ENCODE measurements at places on chromosomes 6 and 20.

- DNase-seq, result no peak
Measured at GRCh38 chr6:18741741-18742140, 354.6 kb downstream of the RNF144B start.

GRCh38 chr6:39935241-39935640 lies 979 bp upstream of the MOCS1 start:
- no peak for DNase-seq

DNA sequence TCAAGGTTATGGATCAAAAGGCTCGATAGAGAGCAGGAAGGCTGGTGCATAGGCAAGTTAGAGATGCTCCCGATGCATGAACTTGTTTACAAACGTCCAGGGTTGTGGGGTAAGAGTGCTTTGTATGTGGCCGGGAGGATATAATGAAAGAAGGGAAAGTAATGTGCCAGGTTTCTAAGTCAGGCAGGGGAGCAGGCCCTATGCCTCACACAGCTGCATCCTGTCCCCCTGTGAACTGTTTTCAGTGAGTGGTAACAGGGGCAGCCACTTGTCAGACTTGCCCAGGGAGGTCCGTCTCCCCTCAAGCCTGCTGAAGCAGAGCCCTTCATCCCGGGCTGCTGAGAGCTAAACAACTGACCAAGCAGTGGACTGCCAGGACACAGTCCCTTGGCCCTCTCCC lies 19.4 kb downstream of the KCNK5 start:
- no peak for DNase-seq

DNA sequence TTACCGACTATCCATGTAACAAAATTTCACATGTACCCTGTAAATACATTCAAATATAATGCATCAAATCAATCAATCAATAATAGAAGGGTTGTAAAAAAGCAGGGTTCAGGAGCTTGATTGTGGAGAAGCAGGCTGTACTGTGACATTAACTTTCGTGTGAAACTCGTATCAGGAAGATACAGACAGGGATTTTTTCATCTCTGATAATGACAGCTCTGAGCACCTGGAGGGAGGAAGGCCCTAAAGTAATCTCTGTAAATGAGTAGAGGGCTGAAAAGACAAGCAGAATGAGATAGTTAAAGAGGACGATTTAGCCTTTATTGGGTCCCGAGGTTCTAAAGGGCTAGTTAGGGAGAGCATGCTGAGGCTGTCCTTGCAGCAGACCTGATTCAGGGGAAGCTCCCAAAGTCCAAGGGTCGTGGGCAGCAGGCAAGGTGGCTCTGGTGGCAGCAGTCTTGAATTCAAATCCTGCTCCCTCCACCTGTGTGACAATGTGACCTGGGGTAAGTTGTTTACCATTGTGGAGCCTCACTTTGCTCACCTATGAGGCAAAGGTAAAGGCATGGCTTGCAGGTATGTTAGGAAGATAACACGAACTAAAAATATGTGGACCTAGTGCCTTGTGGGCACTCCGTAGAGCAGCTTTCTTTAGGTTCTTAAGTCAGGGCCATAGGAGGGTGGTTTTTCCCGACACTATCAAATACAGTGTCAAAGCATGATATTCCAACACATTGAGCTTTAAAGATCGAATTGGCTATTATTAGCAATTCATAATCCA lies 219.4 kb upstream of the MYLIP start:
- DNase-seq, result no peak

DNA sequence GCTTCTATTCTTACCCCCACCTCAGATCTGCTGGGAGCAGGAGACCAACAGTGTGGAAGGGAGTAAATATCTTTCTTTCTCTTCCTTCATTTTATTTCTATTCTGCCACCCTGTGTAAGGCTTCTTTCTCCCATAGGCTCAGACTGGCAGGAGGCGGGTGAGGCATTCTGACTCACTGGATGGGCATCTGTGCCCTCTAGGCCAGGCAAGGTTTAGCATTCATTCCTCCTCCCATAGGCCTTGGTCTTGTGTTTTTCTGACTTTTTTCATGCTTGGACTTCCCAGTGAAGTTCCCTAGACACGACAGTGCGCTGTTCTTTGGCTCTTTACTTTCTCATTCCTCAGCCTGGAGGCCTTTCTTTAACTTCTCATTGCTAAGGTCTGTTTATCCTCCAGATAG lies 235.2 kb downstream of the SYNE1 start:
- DNase-seq, result no peak

DNA sequence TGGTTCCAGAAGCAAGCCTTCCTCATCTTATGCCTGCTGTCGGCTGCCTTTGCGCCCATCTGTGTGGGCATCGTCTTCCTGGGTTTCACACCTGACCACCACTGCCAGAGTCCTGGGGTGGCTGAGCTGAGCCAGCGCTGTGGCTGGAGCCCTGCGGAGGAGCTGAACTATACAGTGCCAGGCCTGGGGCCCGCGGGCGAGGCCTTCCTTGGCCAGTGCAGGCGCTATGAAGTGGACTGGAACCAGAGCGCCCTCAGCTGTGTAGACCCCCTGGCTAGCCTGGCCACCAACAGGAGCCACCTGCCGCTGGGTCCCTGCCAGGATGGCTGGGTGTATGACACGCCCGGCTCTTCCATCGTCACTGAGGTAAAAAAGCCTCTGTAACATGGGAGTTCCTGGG lies 366 bp downstream of the SLC22A1 start:
- DNase-seq, result no peak

GRCh38 chr20:50730765-50731054 lies 670 bp upstream of the PARD6B start:
- no peak for DNase-seq

- no peak for DNase-seq
Measured at GRCh38 chr20:45308117-45308778, at the start of gene MATN4. TSS of gene MATN4 (minus strand) at chr20:45308299. CDS start at chr20:45305582, 2,717 bp downstream.

GRCh38 chr20:62656919-62657588 lies 14.8 kb downstream of the SLCO4A1 start:
- DNase-seq, result no peak

- DNase-seq, result no peak
Measured at GRCh38 chr6:164693944-164694343, 615.5 kb downstream of the C6orf118 start.

- DNase-seq, result no peak
Measured at GRCh38 chr6:111487661-111488060, 4.6 kb upstream of the REV3L start.

GRCh38 chr6:112338166-112338709 lies 8.9 kb upstream of the RFPL4B start:
- no peak for DNase-seq

DNA sequence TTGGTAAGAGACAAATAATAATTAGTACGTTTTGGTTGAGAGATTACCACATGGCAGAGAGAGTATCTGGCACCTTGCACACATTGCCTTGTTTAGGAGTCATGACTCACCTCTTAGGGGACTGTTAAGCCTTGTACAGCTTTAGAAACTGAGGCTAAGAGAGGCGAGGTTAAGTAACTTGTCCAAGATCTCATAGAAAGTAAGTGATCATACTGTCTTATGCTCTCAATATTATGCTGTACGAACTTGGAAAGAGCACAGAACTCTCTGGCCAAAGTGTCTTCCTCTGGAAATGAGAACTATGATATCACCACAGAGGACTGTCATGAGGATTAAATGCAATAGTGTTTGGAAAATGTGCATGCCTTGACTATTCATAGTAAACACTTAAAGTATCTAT lies 249.0 kb downstream of the UTRN start:
- no peak for DNase-seq

DNA sequence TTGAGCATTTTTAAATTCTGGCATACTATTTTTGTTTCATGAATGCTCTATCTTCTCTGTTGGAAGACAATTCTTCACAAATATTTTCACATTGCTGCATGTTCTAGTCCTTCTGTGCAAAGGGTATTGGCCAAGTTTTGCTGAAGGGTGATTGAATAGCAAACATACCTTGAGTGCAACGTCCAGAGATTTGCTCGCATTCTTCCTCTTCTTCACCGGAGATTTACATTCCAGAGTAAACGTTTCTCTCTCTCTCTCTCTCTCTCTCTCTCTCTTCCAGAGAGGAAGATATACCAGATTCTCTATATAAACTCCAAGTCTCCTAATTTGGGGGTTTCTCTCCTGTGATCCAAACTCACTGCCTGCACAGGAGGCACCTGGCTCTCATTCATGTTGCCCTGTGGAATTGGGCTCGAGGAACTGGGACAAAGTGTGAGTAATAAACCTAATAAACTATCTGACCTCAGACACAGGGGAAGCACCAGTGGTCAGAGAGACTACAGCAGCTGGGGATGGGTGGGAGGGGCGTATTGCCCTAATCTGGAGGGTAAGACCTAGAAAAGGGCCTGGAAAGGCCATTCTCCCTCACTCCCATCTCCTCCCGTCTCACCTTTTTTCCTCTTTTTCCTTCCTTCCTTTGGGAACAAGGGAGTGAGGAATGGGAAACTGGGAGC lies 1.1 kb upstream of the TREML1 start:
- DNase-seq, result no peak

DNA sequence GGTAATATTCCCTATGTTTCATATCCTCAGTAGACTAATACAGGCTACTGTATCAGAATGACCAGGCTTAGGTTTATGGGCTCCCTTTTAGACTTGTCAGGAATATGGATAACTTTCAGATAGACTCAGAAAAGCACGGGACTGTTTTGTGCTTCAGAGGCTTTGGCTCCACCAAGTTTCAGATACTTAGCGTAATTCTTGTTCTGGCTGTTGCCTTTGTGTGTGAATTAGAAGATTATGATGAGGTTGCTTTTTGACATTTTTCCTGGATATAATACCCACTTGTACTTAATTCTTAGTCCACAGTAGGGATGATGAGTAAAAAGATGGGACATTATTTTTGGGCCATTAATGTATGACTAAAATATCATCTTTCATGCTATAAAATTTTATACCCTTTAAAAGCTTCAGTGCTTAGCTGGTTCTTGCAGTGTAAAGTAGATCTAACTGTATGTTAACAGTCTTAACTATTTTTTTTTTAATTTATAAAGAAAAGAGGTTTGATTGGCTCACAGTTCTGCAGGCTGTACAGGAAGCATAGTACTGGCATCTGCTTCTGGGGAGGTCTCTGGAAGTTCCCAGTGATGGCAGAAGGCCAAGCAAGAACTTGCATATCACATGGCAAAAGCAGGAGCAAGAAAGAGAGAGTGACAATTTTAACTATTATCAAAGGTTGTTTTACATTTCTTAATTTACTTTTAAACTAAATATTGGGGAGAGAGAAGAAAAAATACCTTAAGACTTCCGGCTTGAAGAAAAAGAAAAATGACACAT lies 120.7 kb downstream of the ZFAND3 start:
- DNase-seq, result no peak

DNA sequence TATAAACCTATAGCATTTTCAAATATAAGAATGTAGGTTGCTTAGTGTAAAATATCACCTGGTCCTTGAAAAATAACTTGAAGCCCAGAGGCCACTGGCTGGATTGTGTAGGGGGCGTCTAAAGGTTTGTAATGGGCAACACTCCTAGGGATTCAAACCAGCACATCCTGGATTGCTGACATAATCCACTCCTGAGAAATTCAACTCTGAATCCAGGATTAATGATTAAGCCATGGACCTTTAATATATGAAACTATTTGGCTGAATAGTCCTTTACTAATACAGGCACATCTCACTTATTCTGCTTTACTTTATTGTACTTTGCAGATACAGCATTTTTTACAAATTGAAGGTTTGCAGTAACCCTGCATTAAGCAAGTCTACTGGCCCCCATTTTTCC lies 160.8 kb downstream of the UBE3D start:
- no peak for DNase-seq

- DNase-seq, result no peak
Measured at GRCh38 chr6:135789375-135790050, 62.0 kb upstream of the PDE7B start.

- DNase-seq, result no peak
Measured at GRCh38 chr6:52216932-52217575, 27.2 kb downstream of the IL17F start.

DNA sequence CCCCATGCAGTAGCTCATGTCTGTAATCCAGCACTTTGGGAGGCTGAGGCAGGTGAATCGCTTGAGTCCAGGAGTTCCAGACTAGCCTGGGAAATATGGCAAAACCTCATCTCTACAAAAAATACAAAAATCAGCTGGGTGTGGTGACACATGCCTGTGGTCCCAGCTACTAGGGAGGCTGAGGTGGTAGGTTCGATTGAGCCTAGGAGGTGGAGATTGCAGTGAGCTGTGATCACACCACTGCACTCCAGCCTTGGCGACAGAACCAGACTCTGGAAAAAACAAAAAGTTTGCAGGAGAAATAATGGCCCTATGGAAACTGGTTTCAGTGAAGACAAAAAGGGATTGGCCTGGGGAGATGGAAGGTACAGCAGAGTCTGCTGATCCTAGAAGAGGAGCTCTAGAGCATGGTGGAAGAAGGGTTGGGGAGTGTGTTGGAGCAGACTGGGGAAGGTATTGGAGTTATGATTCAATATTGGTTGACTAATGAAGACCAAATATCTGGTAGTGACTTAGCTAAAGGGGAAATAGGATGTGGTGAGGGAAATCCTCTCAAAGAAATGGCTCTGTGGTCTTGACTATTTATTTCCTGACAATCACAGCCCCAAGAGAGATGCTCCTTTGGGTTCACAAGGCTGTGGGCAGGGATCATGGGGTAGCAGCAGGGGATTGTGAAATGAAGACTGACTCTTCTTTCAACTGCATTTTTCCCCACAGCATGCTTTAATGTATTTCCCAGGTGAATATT lies 281.9 kb downstream of the UTRN start:
- DNase-seq, result no peak

- no peak for DNase-seq
Measured at GRCh38 chr6:168756009-168756634, 315.1 kb downstream of the SMOC2 start.

DNA sequence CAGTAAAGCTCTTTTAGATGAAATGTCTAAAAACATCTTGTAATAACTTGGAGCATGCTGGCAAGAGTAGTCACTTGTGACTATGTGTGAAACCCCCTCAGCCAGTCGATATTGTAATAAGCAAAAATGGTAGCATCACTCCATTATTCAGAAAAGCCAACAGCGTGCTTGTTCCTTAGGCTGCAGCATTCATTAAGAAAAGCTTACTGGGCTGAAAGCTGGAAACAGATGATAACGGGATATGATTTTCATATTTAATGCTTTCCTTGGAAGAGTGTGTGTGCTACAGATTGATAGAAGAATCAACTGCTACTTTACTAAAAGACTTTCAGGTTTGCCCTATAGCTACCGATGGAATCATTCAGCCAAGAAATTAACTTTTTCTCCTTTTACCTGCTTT lies 20.3 kb downstream of the KIZ start:
- DNase-seq, result no peak

GRCh38 chr6:125310994-125311649 lies 9.4 kb upstream of the HDDC2 start:
- DNase-seq, result no peak

- peak; percentile 30 for DNase-seq
Measured at GRCh38 chr20:17612287-17612991, 42.6 kb downstream of the DSTN start.

DNA sequence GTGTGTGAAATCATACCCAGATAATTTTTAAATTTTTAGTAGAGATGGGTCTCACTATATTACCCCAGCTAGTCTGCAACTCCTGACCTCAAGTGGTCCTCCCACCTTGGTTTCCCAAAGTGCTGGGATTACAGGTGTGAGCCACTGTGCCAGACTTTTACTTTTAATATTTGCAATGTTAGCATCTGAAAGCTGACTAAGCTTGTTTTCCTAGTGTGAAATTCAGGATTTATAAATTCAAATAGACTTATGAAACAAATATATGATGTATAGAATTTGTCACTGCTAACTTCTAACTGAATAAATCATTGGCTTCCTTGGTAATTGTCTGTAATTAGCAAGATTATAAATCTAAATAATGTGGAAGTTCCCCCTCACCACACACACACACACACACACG lies 58.8 kb upstream of the SLC22A23 start:
- DNase-seq, result no peak

Data from stimulated activated CD8-positive, alpha-beta memory T cell treated with anti-CD3 and anti-CD28 coated beads, Interleukin-4, amount 100 ng/mL, for 1 hour (primary cell).